T-helper 2 cell (primary cell): ENCODE measurements at places on chromosomes 12 and 14.

DNA sequence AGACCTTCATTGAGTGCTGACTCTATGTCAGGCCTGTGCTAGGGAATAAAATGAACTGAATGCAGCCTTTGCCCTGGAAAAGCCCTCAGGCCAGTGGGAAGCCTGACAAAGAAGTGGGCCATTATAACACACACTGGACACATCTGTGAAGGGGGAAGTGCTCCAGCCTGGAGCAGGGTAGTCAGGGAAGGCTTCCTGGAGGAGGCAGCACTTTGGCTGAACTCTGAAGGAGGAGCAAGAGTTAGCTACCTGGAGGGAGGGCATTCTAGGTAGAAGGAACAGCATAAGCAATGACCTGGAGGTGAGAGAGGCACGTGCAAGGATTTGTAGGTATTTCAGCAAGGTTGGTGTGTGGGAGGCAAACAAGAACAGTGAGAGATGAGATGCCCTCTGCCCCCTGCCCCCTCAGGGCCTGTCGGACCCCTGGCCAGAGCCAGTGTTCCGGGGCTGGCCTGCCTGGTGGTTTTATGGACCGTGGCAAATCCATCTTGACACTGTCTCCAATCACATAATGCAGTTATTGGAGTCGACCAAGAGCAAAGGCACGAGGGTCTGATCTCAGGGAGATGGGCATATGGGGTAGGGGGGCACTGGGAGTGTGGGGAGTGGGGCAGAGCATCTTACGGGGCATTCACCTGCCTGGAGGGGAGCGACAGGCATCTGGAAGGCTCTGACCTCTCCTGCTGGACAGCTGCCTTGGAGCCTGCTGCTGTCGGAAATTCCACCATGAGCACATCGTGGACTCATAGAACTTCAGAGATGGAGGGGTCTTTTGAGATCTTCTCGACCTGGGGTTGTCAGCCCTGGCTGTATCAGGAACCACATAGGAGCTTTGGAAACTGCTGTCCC lies 2.7 kb upstream of the FAM222A start:
- no peak for DNase-seq

GRCh38 chr12:108622421-108622820 lies 11.3 kb downstream of the SELPLG start:
- no peak for DNase-seq

DNA sequence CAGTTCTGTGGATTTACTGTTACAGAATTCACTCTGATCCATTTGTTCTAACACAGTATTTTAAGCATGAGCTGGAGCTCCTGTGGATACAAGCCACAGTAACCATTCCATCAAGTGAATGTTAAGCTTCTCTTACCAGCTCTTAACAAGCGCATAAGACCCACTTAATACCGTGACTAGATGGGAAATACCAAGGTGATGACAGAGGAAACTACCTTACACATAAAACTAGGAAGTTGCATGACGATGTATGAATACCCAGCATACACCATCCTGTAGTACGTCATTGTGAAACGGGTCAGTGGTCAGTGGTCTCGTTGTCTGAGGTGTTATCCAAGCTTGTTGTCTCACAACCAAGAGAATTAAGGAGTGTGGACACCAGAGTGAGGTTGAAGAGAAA lies 2.0 kb upstream of the GALC start:
- no peak for DNase-seq

GRCh38 chr14:81303258-81303935 lies 82.6 kb upstream of the GTF2A1 start:
- DNase-seq = no peak
